Cerebellum (tissue), 4 donors: ENCODE measurements at places on chromosomes 4 and X.

- no peak for DNase-seq
These were observed 27.7 kb downstream of the DCUN1D4 start for GRCh38 chr4:51870441-51871188.

DNA sequence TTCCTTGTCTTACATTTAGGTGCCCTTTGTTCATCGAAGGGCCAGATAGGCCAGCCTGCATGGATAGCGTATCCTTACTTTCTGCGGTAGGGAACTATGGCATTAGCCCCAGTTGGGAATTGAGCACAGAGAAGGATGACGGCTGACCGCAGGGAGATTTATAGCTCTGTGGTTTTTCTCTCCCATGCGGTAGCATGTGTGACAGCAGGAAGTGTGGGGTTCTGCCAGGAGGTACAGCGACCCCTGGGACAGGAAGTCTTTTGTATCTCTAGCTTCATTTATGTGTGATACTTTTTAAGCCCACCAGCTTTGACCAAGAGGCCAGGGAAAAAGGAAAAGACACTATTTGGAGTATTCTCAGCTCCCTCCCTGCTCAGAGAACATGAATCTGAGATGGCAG is 33.1 kb downstream of the GAB3 start:
- no peak for DNase-seq

DNA sequence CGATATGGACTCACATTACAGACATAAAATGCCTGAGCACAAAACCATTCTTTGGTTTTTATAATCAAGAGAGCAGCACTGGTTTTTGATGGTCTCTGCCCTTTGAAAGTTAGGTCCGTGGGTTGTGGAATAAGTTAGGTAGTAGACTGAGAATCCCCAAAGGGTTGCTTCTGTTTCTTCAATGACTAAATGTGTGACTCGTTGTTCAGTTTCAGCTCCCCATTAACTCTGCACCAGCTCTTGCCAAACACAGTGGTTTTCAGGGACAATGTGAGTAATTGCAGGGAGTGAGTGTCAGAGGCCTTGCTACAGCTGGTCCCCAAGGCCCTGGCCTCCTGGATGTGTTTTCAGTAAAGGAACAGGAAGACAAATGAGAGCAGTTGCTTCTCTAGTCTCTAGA is 24.8 kb downstream of the SMIM20 start:
- DNase-seq = no peak

DNA sequence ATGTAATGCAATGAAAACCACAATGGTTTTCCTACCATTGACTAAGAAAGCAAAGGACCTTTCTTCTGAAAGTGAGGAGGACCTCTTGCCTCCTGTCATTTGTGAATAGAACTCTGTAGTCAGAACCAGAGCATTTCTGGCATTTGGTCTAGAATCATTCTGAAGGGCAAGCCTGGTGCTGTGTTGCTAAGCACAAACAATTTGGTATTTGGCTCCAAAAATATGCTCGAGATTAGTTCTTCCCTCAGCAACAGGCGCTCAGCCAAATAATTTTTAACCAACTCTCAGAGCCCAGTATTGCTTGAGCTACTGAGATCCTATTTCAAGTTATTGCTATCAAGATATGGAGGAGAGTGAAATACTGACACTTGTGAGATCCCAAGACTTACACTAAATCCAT is 71.0 kb downstream of the SNCA start:
- peak; percentile 87 for DNase-seq

GRCh38 chr4:6694177-6694901 is 661 bp downstream of the S100P start:
- no peak for DNase-seq

DNA sequence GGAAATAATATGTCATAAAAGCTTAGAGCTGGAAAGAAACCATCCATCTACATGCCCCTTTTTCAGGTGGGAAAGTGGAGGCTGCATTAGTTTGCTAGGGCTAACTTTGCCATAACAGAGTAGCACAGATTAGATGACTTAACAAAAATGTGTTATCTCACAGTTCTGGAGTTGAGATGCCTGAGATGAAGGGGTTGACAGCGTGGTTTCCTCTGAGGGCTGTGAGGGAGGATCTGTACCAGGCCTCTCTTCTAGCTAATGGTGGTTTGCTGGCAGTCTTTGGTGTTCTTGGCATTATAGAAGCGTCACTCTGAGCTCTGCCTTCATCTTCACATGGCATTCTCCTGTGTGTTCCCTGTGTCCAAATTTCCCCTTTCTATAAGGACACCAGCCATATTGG is 2.4 kb downstream of the CHRNA9 start:
- no peak for DNase-seq

DNA sequence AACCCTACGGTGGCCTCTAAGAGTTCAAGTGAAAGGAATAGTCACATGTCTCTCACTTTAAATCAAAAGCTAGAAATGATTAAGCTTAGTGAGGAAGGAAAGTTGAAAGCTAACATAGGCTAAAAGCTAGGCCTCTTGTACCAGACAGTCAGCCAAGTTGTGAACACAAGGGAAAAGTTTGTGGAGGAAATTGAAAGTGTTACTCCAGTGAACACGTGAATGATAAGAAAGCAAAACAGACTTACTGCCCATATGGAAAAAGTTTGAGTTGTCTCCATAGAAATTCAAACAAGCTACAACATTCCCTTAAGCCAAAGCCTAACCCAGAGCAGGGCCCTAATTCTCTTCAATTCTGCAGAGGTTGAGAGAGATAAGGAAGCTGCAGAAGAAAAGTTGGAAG is 51.5 kb upstream of the RAB9B start:
- DNase-seq = no peak

DNA sequence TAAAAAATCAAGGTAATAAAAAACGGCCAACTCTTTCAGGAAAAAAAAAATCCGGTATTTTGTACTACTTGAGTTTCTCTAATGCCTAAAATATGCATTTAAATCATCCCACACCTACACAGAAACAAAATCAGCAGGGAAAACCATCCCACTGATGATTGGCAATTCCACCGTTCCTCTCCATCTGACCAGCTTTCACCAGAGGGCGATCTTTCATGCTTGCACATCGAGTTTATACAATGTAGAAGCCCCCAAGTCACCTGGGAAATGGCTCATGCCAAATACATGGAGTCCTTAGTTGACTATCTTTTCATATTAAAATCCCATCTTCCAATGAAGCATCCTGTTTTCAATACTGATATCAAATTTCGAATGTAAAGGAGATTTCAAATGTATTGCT is 69.2 kb downstream of the PTCHD1 start:
- DNase-seq = no peak

DNA sequence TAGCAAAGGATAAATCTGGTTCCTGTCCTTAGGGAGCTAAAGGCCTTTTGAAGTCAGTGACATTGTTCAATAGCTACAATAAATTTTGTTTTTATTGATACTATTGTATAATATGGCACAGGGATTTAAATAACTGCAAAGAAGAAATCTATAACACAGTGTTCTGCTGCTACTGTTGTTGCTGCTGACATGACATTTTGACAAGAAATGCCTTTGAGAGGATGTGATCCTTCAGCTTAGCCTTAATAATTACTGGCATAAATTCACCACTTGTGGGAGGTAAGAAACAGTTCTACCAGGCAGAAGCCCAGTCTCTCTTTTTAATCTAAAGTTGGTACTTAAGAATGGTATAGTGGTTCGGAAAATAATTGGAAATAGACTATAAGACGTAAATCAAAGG is 4.1 kb downstream of the SULT1E1 start:
- DNase-seq = no peak

GRCh38 chrX:55907968-55908607 is 190.5 kb downstream of the RRAGB start:
- no peak for DNase-seq

DNA sequence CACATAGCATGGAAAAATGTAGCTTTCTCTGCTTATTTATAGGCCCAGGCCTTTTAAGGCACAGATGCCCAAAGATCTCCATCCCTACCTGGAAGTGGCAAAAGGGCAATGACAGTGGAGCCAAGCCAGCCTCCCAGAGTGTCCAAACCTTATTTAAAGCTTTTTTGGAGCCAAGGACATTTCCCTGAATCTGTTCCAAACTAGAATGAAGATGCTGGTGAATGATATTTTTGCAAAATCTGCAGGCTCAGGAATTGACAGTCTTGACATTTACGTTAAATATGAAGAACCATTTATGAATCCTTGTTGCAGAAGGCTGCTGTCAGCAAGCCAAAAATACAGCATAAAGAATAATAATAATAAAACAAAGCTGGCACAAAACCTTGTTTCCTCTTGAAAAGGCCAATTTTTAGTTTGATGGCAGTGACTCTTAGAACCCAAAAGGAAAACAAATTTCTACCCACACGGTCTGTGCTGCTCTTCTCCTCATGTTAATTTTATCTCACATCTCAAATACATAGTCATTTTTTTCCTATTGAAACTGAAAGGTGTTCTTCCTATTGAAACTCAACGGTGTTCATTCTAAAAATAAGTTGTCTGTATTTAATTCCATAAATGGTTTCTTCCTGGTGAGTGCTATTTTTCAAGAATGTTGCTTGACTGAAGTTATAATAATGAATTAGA is 206.3 kb upstream of the TBL1X start:
- peak; percentile 53 for DNase-seq

- no peak for DNase-seq
These were observed 90.1 kb downstream of the ATP8A1 start for GRCh38 chr4:42566835-42567234.

DNA sequence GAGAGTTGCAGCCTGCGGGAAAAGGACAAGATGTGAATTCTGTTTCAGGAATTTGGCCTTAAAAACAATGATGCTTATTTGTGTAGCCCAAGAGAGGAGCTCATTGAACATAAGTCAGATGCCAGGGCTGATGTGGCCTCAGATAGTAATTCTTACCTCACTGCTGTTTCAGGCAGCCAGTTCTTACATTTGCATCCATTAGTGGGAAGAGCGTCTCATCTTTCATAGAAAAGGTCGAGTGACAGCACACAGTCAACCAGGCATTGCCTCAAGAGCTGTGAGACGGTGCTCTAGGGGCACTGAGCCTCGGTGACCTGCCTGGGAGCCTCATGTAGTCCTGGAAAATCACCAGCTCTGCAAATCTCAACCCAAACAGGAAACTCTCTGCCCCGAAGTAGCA is 174.9 kb upstream of the FRG1 start:
- DNase-seq = no peak

- DNase-seq = no peak
These were observed at the start of gene FGF13 for GRCh38 chrX:138711399-138712347. Gene FGF13, minus strand, starts transcription at chrX:138711717. Its CDS starts 714 bp downstream, at chrX:138711003.

DNA sequence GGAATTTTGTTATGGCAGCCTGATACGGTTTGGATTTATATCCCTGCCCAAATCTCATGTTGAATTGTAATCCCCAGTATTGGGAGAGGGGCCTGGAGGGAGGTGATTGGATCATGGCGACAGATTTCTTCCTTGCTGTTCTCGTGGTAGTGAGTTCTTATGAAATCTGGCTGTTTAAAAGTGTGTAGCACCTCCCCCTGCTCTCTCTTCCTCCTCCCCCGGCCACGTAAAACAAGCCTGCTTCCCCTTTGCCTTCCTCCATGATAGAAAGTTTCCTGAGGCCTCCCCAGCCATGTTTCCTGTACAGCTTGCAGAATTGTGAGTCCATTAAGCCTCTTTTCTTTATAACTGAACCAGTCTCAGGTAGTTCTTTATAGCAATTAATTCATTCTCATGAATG is 37.9 kb downstream of the SUPT20HL2 start:
- no peak for DNase-seq
